Stimulated activated CD8-positive, alpha-beta memory T cell treated with anti-CD3 and anti-CD28 coated beads, Interleukin-4, amount 100 ng/mL, for 4 hours (primary cell): ENCODE measurements at places on chromosomes 7 and 10.

DNA sequence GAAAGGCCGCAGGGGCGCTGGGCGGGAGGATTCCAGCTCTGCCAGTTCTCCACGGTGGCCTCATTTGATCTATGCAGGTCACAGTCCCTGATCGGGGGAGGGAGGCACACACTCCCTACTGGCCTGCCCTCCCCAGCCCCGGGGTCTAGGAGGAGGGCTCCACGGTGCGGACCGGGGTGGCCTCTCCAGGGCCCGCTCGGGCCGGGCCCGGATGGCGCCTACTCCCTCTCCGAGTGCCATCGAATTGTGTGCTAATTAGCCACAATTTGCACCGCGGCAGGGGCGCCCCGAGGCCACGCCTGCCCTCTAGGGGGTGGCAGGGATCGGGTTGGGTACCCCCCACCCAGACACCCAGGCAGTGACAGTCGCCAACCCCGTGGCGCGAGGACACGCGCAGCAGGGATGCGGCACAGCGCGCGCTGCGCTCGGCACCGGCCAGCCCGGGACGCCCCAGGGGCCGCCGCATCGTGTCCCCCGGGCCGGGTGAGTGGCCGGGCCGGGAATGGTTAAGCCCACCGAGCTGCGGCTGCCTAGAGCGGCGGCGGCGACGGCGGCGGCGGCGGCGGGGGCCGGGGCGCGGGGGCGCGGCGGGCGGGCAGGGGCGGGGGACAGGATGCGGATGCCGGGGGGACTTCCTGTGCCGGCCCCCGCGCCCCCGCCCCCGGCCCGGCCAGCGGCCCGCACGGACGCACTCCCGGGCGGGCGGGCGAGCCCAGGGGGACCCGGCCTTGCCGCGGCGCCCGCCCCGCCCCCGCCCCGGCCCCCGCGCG lies at the start of gene ZNF853:
Gene ZNF853 (plus strand): TSS at position 658 of the 770 bp plus-strand sequence. CDS start 565 bp downstream, outside the sequence.
- no peak for DNase-seq

- DNase-seq, result no peak
Observed at GRCh38 chr10:126448091-126448490, 59.8 kb upstream of the ADAM12 start.

DNA sequence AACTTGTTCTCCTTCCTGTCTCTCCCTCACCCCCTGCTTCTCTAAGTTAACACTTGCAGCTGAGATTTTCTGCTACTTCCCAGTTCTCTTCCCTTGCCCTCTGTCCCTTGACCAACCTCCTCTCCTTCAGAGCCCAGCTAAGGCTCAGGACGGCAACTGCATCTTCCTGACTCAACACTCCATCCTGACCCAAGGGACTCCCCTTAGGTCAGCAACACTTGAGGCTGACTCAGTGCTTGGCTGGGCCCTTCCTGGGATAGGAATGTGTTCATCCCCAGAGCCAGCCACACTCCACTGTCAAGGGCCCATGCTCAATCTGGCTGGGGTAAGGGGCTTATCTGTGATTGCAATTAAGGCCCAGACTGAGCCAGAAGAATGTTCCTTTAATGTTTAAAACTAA lies 3.4 kb downstream of the CALHM2 start:
- no peak for DNase-seq

- DNase-seq, result no peak
Observed at GRCh38 chr10:70212879-70213278, 20.4 kb downstream of the PPA1 start.

- DNase-seq, result no peak
Observed at GRCh38 chr10:91420868-91421267, 10.7 kb downstream of the HECTD2 start.

- no peak for DNase-seq
Observed at GRCh38 chr7:108190891-108191290, 60.7 kb upstream of the LAMB4 start.

- DNase-seq, result no peak
Observed at GRCh38 chr7:150845421-150845861, 6.9 kb upstream of the AOC1 start.

DNA sequence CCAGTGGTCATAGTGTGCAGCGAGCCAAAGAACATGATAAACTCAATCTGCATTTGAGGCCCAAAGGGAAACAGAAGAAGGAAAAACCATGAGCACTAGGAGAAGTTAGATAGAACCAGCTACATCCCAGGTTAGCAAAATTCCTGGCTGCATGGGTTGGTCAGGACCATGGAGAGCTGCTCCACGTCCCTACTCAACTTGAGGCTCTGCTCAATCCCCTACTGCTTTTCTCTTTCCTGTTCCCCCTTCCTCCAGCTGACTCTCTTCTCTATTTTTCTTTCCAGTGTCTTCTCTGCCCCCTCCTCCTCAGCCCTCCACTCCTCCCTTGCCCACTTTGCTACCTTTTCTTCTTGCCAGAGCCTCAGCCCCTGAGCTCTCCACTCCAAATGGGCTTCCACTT lies 21.9 kb upstream of the VSIR start:
- no peak for DNase-seq

DNA sequence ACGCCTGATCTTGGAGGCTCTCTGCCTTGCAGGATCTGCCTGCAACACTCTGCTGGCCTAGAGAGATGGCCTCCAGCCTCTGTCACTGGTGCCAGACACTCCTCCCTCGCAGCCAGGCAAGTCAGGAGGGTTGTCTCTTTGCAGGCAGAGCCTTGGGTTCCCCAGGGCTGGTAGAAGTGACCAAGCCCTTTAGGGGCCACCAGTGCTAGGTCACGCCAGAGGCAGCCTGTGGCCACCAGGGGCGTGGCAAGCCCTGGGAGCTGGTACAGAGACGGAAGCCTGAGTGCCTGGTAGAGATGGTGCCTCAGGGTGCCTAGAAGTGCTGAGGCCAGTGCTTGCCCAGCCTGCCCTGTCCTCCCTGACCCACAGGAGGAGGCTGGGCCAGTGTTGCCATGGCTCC lies 9.1 kb downstream of the ADCYAP1R1 start:
- no peak for DNase-seq

- DNase-seq, result no peak
Observed at GRCh38 chr10:130956251-130956650, 355.3 kb downstream of the TCERG1L start.

DNA sequence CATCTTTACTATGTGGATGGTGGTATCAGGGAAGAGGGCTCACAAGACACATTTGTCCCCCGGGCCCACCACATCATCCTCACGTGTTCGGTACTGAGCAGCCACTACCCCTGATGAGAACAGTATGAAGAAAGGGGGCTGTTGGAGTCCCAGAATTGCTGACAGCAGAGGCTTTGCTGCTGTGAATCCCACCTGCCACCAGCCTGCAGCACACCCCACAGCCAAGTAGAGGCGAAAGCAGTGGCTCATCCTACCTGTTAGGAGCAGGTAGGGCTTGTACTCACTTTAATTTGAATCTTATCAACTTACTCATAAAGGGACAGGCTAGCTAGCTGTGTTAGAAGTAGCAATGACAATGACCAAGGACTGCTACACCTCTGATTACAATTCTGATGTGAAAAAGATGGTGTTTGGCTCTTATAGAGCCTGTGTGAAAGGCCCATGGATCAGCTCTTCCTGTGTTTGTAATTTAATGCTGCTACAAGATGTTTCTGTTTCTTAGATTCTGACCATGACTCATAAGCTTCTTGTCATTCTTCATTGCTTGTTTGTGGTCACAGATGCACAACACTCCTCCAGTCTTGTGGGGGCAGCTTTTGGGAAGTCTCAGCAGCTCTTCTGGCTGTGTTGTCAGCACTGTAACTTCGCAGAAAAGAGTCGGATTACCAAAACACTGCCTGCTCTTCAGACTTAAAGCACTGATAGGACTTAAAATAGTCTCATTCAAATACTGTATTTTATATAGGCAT lies 9.1 kb upstream of the CSGALNACT2 start:
- no peak for DNase-seq

GRCh38 chr10:130041451-130042371 lies 68.9 kb downstream of the C10orf143 start:
- no peak for DNase-seq

DNA sequence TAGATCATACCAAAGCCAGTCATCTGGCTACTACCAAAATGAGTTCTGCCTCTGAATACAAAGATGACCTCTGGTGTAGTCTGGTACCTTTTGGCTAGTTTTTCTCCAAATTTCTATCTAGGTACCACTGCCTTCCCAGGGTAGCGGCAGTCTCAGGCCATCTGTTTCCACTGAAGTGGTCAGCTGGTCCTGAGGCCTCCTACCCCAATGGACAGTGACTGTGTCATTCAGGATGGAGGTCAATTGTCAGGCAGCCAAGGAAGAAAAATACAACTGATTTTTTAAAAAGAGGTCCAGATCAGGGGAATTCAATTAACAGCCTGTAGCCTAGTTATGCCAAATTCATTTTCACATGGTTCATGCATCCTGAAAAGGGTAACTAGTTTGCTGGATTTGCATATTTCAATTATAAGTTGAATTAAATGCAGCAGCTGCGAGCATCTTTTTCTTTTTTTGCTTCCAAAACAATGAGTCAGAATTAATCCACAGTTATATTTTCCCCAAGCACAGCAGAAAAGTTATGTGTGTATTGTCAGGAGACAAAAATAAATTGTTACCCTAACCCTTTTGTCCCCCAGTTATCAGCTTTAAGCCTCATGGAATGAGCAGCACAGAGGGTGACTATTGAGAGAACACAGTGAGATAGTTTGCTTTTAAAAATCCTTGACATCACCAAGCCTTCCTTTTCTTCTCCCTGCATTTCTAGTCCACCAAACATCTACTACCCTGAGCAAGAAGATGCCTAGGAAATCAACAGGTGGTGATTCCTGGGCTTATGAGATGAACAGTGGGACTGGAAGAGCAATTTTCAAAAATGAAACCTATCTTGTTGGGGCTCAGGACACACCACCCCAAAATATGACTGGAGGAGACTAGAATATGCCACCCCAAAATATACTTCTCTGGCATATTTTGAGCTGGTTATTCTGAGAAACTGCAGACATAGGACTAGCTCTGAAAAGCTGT lies 27.7 kb downstream of the BCCIP start:
- DNase-seq, result no peak

DNA sequence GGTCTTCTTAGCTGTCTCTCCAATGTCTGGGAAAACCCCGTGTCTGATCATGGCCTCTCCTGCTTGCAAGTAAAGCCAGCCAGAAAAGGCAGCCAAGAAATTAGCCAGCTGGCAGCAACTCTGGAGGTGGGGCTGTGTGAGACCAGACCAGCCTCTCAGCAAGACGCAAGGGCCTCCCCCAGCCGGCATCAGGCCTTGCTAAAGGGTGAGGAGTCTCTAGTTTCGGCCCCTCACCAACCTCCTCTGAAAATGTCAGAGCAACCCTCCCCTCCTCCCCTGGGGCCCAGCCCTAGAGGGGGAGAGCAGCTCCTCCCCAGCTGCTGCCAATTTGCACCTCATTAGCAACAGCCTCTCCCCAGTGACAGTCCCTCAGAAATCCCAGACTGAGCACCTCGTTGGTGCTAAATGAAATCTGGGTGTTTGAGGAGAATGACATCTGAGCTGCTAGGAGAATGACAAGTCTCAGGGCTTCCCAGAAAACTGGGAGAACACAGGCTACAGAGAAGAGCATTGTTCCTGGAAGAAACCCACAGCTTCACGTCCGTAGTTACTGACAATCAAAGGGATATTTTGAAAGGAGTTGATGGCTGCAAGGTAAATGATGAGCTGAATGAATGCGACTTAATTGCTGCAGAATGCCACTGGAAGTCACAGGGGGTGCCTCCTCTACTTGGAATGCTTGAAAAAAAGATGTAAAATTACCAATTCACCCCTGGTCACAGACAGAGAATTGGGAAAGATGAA lies 25.9 kb downstream of the DGKI start:
- no peak for DNase-seq

- DNase-seq, result peak; percentile 29
Observed at GRCh38 chr7:74269757-74270277, 15.6 kb upstream of the RFC2 start.

GRCh38 chr10:91210014-91210413 lies 10.4 kb upstream of the PCGF5 start:
- no peak for DNase-seq

DNA sequence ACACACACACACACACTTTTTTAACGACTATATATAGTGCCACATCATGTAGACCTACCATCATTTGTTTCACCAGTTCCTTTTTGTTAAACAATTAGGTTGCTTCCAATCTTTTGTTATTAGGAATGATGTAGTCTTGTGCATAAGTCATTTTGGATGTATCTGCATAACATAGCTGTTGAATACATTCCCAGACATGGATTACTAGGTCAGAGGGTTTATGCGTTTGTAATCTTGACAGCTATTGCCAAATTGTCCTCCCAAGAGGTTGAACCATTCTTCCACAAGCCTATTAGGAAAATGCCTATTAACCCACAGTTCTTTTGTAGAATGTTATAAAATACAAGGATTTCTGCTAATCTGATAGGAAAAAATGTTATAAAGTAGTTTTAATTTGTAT lies 87.3 kb downstream of the PALS2 start:
- DNase-seq, result no peak

GRCh38 chr10:94088926-94089381 lies 95.2 kb downstream of the PLCE1 start:
- DNase-seq, result no peak

GRCh38 chr7:79876848-79877252 lies 257.8 kb upstream of the GNAI1 start:
- no peak for DNase-seq

GRCh38 chr7:152922318-152923081 lies 162.9 kb downstream of the ACTR3B start:
- DNase-seq, result no peak

- DNase-seq, result no peak
Observed at GRCh38 chr7:116994611-116995010, 41.3 kb downstream of the ST7 start.

GRCh38 chr7:139915864-139916716 lies 87.0 kb downstream of the TBXAS1 start:
- peak; percentile 34 for DNase-seq

- no peak for DNase-seq
Observed at GRCh38 chr10:124205432-124205831, 112.0 kb upstream of the CHST15 start.

DNA sequence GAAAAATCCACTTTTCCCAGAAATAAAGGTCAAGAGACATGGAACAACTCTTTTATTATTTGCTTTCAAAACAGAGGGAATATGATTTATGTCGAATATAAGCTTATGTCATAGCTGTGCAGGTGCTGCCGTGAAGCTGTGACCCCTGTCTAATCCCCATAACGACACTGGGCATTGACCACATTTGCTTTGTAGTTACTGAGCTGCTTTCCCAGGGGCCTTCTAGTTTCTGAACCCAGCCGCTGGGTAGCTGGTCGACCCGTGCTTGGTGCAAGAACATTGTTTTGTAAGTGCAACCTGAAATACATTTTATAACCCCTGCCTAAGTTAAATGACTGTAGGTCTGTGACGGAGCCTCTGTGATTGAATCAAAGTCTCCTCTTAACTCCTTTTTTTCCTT lies 144.9 kb upstream of the HDAC9 start:
- DNase-seq, result no peak

GRCh38 chr10:120387326-120387725 lies 69.7 kb upstream of the PLPP4 start:
- DNase-seq, result no peak

GRCh38 chr10:123014772-123015171 lies 6.0 kb downstream of the ACADSB start:
- DNase-seq, result no peak
